Stimulated activated CD4-positive, alpha-beta T cell treated with anti-CD3 and anti-CD28 coated beads, Interleukin-12 subunit alpha, Interleukin-12 subunit beta, amount 100 ng/mL, for 24 hours (primary cell): ENCODE measurements at places on chromosomes 11 and 22.
A peak's percentile ranks its signal among the peaks of the same experiment; 100 is the strongest.

- no peak for DNase-seq
Measured at GRCh38 chr11:30889143-30889794, 303.1 kb upstream of the MPPED2 start.

DNA sequence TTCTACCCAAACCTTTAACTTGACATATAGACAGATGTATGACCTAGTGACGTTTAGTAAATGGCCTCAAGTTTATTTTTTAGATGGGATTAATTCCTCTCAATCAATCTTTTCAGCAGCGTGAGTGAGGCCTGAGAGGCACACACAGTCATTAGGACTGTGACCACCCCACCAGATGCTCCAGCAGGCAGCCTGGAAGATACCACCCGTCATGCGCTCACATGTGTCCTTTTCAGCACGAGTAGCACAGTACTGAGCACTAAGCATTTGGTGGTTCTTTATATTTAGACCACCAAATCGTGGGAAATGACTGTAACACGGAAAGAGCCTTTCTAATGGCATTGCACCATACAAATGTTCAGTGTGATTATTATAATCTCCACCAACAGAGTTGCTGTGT lies 354.6 kb upstream of the DDI1 start:
- no peak for DNase-seq

DNA sequence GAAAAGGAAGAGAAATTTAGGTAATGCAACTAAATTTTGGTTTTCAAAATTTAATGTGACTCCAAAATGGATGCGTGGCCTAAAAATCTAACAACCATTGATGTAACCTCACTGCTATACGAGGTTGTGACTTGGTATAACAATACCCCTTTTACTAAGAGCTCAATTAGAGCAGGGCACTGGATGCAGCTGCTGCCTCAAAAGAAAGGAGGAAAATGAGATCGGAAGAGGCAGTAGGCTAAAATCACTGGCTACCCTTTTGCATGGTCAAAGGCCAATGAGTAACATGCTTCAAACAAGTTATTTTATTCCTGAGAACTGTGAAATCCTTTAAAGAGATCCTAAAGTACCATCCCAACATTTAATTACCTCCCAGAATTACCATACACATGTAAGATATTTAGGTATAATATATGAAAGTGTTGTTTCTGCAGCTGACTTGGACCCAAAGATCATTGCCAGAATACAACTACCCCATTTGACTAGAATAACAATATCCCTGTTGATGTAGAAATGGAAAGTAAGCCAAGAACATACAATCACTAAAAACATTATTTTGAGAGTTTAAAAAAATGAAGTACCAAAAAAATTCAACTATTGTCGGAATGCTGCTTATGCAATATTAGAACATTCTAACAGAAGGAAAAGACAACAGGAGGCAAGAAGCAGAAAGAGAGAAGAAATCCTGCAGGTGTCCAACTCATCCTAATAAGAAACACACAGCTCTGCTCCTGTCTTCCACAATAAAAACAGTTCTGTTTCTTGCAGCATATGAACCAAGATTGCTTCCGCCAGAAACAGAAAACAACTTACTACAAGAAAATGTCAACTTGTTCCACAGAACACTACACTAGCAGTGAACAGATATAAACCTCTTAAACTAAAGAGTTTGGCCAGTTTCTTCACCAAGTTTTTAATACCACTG lies 15.0 kb downstream of the SIK3 start:
- no peak for DNase-seq

- no peak for DNase-seq
Measured at GRCh38 chr11:14519597-14519916, 629 bp downstream of the PSMA1 start.

GRCh38 chr11:93614173-93614722 lies 47.2 kb upstream of the CEP295 start:
- DNase-seq, result no peak

GRCh38 chr22:49933236-49934159 lies 15.1 kb downstream of the CRELD2 start:
- no peak for DNase-seq

DNA sequence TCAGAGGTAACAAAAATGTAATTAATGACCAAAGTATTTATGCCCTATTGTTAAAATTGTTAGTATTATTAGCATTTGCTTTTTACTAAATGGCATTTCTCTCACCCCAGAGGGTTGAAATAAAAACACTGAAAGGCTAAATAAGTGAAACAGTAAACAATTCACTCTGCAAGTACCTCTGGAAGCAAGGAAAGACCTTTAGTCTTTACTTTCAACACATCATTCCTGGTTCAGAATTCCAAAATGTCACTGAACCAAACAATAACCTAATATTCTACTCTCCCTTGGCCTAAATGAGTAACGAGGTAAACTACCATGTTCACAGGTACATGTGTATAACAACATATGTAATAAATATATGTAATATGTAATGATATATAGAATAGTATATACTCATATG lies 369.3 kb downstream of the TTC28 start:
- DNase-seq, result no peak

- no peak for DNase-seq
Measured at GRCh38 chr11:93051186-93051585, 81.7 kb downstream of the MTNR1B start.

DNA sequence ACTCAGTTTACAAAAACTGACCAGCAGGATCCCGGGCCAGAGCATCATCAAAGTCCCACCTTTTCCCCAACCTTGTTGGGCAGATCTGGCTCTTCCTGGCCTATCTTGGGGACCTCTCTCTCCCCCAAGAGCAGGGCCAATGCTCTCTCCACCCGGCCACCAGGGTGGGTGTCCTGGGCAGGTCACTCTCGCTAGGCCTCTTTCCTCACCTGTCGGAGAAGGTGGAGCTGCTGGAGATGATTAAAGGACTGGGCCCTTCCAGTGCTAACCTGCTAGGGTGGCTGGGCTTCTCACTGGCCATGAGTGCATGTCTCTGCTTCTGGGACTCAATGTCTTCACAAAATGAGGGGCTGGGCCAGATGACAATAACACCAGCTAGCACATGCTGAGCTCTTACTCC lies 2.9 kb upstream of the CAPN5 start:
- DNase-seq, result no peak

DNA sequence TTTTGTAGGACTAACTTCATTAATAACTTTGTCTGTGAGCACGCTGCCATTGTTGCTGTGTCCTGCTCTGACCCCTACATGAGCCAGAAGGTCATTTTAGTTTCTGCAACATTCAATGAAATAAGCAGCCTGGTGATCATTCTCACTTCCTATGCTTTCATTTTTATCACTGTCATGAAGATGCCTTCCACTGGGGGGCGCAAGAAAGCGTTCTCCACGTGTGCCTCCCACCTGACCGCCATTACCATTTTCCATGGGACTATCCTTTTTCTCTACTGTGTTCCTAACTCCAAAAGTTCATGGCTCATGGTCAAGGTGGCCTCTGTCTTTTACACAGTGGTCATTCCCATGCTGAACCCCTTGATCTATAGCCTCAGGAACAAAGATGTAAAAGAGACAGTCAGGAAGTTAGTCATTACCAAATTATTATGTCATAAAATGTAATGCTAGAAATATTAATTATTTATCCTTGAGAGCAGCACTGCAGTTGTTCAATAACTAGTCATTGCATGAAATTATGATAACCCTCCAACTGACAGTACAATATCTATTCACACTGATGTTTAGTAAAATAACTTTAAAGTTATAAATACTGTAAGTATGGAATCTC lies 46.4 kb upstream of the OR5D13 start:
- DNase-seq, result no peak

GRCh38 chr11:78432058-78432515 lies 14.5 kb upstream of the GAB2 start:
- DNase-seq, result no peak

DNA sequence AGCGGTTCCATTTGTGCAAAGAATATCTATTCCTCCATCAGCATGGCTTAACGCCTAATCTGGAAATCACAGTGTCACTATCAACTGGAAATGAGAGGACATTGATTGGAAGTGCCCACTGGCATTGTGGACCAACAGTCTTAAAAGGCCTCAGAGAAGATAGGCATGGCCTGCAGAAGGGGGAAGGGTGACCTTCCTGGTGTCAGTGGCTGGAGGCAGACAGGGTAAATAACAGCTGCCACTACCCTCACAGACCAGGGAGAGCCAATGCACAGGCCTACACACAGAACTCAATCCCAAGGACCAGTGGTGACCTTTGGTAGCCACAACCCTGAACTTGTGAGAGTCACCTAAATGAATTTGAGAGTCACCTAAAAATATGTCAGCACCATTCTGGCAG lies 36.0 kb downstream of the DDIAS start:
- DNase-seq, result no peak

DNA sequence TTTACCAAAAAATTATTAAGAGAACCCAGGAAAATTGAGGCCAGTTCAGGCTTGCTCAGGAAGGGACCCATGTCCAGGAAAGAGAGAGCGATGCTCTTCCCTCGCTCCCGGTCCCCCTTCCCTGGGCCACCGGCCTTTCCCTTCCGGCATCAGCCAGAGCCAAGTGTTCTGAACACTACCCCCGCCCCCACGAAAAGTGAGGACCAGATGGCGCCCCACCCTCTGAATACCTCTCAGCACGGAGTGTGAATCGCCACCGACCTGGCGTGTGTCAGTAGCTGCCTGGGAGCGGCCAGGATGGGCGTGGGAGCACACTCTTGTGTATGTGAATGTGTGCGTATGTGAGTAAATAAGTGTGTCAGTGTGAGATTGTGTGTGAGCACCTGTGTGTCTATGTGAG lies 20.2 kb downstream of the RPS6KA4 start:
- DNase-seq, result no peak

GRCh38 chr11:31366795-31367194 lies 2.7 kb downstream of the DCDC1 start:
- DNase-seq, result no peak

DNA sequence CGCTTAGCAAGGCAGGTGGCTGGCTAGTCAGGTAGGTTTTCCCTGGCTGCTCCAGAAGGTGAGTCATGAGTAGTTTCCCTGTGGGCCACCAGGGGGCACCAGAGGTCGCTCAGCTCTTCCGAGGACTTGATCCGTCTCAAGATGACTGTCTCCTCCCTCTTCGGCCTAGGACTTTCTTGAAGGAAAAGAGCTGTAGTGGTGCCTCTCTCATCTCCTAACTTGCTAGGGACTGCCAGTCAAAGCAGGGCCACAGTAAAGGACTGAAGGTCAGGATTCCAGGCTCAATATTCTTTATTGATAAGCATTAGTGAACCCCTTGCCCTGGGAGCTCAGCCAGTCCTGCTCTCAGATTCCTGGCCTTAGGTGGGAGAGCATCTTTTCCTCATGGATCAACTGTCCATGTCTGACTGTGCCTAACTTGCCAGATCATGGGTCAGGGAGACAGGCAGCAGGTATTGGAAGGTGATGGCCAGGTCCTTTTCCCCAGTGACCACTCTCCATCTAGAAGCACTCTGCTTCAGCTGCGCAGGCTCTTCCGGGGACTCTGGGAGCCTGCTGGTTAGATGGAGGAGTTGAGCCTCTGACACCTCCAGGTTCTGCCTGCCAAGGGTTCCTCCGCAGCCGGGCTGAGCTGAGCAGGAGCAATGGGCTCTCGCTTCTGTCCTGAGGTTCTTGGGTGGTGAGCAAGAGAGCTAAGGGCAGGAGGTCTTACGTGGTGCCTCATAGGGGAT lies 1.9 kb downstream of the POLD4 start:
- peak; percentile 48 for DNase-seq

GRCh38 chr11:110022548-110022947 lies 70.6 kb upstream of the ZC3H12C start:
- DNase-seq, result no peak

GRCh38 chr11:94504689-94505293 lies 7.5 kb upstream of the C11orf97 start:
- no peak for DNase-seq

GRCh38 chr22:31133911-31134310 lies 6.4 kb downstream of the PLA2G3 start:
- DNase-seq, result no peak

DNA sequence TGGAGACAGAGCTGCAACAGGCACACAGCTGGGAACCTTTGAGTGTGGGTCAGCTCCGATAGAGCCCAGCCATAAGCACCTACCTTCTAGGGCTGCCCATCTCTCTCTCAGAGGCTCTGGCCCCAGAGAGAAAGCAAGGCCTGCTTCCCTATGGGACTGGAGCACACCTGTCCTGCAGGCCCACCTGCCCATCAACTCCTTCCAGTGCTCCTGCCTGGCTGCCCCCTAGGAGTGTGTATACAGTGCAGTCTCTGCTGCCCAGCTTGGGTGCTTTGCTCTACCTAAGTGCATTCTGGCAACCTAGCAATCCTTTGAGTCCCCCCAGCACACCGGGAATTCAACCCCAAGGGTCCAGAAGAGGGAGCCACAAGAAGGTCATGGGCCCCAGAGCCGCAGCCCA lies 21.0 kb downstream of the OR8G5 start:
- DNase-seq, result no peak

DNA sequence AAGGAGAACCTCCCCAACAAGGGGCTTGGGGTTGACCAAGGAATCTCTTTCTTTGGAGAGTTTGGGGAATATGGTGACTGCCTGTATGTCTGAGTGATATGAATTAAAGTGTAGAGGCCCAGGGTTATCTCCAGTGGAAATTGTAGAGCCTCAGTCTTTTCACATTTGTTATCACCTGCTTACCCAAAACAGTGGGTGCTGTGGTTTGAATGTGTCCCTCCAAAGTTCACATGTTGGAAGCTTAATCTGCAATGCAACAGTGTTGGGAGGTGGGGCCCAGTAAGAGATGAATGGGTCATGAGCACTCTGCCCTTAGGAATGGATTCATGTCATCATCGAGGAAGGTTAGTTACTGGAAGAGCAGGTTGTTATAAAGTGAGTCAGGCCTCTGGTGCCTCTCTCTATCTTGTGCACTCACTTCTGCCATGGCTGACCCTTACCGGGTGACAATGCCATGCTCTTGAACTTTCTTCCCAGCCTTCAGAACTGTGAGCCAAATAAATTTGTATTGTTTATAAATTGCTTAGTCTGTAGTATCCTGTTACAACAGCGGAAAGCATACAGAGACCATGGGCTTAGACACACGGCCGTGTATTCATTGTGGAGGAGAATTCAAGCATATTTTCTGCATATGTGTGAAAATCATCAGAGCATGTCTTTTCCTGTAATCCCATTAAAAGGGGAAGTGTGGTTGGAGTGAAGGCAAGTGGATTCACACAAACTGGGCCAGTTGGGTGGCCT lies 114.1 kb upstream of the TBCEL start:
- DNase-seq, result no peak

GRCh38 chr22:33570110-33570509 lies 350.2 kb downstream of the LARGE1 start:
- no peak for DNase-seq

DNA sequence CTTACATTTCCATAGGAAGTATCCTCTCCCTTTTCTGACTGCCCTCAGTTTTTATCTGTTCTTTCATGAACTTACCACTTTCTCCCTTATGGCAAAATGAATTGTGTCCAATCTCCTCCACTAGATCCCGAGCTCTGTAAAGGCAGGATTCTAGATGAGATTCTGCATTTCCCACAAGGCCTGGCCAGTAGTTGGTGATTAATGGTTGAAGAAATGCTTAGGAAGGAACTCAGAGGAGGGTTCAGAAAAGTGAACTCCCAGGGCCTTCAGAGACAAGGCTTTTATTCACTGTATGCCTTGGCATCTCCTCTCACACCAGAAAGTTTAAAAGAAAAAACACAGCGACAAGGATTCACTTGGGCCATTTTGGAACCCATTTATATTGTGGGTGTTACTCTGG lies 66.2 kb downstream of the CCDC81 start:
- no peak for DNase-seq

- DNase-seq, result no peak
Measured at GRCh38 chr11:130476200-130476921, 27.9 kb downstream of the ADAMTS15 start.

- no peak for DNase-seq
Measured at GRCh38 chr11:130625578-130626306, 177.3 kb downstream of the ADAMTS15 start.
